ENCODE measurements at places on chromosomes 7 and 10.

- no peak for DNase-seq
These were observed 605.6 kb upstream of the TEX47 start for GRCh38 chr7:89401099-89401498.

GRCh38 chr7:29812185-29812876, 6.0 kb downstream of the WIPF3 start:
- no peak for DNase-seq

- peak; percentile 41 for DNase-seq
These were observed 22.4 kb upstream of the PPA1 start for GRCh38 chr10:70255329-70256299.

- DNase-seq, result no peak
These were observed 16.1 kb upstream of the ZC3HAV1 start for GRCh38 chr7:139125657-139126056.

DNA sequence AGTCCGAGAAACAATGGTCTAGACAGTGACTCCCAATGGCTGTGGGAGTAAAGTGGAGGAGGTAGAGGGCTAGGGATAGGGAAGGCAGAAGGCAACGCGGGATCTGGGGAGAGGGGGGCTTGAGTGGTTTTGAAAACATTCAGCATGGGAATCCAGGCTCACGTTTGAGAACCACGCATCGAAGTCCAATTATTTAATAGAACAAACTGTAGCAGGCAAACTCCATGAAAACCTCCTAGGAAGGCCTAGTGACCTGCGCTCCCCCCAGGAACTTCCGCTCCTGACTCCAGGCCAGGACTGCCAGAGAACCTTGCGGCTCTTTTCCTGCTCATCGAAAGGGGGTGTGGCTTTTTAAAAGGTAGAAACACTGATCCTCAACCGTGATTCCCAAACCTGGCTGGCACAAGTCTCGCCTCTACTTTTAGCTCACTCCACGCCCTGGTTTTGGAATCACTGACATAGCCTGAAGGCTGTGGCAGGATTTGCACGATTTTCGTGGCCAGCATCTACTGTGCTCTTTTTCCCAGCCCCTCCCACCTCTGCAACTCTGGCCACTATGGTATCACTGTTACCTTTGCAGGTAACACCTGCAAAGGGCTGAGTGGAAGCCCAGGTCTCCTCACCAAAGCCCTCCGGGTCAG, 43.4 kb downstream of the MYOF start:
- no peak for DNase-seq

DNA sequence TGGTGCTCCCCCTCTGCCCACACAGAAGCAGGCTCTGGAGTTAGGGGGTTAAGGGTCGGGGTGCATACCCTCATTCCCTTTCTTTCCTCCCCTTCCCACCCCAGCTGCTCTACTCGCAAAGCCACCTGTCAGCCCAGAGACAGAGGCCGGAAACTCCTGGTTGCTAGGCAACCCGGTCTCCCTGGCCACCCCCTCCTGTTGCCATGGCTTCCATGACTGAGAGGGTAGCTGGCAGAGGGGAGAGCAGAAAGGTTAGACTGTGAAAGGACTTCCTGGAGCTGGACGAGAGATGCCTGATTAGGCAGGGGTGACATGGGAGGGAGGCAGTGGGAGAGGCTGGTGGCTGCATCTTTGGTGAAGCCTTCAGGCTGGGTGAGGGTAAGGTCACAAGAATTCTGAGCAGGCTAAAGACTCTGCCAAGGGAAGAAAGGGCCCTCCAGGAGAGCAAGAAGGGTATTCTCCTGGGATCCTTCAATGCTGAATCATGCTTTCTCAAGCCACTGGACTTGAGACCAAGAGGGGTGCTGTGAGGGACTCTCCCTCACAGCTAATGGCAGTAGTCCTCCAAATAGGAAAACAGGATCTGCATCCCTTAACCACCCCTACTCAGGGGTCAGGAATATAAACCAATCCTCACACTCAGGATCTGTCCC, 5.4 kb downstream of the PSD start:
- DNase-seq, result no peak

Data from inflammatory macrophage treated with lipopolysaccharide for 4 hours (primary cell).